Suppressor macrophage (primary cell): ENCODE measurements at places on chromosomes 6 and 20.

DNA sequence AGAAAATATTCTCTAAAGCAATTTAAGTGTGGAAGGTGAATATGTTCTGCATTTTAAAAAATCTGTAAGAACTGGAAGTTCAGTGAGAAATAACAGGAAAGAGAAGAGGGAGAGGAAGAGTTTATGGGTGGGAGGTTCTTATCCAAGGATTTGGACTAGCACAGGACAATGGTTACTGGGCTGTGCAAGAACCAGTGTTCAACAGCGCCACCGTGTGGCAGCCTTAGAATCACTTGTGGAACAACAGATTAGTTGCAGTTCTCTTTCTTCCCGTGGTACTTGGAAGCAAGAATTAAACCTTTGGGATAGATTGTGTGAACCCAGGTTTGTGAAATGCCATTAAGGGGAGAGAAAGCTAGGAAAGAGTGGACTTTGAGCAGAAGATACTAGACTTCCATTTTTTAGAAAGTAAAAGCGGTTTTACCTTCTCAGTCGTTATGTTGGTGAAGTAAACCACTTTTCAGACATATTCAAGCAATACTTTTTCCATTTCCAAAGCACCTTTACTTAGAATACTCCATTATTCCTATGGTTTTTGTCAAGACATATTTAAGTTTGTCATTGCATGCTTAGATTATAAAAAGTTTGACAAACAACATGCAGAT, 436.7 kb downstream of the RNF144B start:
- peak; percentile 65 for DNase-seq

DNA sequence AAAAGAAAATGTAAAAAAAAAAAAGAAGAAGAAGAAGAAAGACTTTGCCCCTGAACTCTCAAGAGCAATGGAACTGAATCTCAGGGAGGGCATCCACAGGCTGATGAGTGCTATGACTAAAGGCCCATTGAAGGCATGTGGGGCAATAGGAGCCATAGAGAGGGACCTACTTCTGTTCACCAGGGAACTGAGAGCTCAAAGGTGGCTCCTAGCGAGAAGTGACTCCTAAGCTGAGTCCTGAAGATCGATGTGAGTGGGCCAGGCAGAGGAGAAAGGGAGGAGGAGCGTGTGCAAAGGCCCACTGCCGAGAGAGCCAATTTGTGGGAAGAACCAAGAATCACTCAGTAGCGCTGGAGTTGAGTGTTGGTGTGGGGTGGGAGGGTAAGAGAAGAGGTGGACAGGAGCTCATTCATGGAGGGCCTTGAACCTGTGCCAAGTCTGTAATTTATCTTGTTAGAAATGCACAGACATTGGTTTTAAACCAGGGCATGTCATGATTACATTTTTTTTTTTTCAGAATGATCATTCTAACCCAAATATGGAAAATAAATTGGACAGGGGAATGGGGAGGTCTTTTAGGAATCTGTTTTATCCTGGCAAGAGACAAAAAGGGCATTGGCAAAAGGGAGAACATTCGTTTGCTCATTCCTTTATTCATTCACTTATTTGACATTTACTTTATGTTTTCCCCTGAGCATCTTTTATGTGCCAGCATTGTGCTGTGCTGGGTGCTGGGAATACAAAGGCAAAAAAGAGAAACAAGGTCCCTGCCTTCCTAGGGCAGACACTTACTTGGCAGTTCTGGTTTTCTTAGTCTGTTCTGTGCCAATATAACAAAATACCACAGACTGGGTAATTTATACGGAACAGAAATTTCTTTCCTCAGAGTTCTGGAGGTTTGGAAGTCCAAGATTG, 67.4 kb upstream of the DSP start:
- no peak for DNase-seq

DNA sequence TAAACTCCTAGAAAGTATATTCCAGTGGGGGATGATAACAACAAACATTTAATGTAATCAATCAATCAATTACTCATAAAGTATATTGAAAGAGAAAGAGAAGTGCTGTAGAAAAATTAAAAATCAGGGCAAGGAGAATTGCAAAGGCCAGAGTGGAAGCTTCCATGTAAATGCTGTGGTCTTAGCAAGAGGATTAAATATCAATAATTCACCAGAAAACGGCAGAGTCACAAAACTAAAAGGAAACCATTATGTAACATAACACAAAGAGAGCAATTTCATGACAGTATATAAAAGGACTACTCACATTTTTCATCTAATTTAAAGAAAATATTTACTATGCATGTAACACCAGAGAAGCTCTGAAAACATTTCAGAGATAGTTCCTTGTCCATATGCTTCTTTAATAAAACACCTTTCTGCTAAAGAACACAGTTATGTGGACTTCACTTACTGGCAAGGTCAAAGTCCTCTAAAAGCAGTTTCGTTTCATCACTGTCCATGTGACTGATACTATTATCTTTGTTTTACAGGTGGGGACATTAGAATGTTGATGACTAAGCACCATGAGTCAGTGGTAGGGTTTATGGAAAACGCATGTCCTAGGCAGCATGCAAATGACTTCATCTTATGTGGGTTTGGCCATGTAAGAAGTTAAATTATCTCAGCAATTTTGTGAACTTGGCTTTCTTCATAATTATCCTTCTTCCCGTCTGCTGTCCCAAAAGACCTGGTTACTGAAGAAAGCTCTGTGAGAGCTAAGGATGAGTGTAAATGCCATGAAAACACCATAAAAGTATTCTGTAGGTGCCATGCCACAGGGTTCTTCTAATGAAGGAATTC, 185.8 kb upstream of the TENT5A start:
- peak; percentile 14 for DNase-seq

DNA sequence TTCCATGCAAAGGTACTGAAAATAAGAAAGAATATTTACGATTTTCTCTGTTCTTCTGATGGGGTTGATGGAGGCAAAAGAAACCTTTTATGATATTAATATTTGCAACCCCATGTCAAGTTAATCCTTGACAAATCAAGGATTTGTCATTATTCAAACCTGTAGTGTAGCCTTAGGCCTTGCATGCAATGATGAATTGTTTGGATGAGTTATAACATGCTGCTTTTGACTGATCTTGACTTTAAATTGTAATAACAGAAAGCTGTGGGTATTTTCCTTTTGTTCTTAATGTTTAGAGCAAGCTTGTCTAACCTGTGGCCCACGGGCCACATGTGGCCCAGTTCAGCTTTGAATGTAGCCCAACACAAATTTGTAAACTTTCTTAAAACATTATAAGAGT, 13.0 kb upstream of the BAG2 start:
- no peak for DNase-seq

DNA sequence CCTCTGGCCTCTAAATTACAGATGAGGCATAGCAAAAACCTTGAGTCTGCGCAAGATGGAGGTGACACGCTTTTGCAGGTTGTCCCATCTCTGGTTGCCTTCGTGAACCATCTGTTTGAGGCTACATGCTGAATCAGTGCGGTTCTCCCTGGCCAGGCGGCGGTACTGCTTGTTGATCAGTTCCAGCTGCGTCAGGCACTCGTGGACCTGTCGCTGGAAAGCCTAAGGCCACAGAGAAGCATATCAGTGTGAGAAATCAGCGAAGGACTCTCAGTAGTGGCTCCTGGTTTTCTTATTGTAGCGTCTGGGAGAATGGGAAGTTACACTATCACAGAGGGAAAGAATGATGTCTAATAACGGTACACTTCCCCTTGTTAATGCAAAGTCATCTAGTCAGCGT, 344.4 kb downstream of the ESR1 start:
- peak; percentile 37 for DNase-seq

- no peak for DNase-seq
Measured at GRCh38 chr6:32151863-32152768, at the start of gene PRRT1. Gene PRRT1 (minus strand): TSS chr6:32151939. CDS start chr6:32151827, 112 bp downstream.

GRCh38 chr6:28789553-28790083, 134.2 kb downstream of the TRIM27 start:
- DNase-seq, result peak; percentile 28

DNA sequence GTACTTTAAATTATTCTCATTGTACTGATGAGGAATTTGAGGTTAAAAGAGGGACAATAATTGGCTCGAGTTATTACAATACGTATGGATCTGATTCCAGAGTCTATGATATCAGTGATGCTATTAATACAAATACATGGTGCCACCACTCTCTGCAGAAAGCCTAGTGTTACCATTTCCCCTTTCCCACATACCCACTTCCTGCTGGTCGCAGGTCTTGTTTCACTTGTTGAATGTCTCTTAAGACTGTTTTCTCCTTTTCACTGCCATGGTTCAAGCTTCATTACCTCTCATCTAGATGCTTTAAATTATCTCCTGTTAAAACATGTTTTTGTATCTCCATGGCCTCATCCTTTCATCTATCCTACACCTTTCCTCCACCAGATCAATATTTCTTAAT, 62.0 kb downstream of the FHL5 start:
- DNase-seq, result peak; percentile 4

- DNase-seq, result no peak
Measured at GRCh38 chr20:47789081-47789763, 3.9 kb upstream of the SULF2 start.

DNA sequence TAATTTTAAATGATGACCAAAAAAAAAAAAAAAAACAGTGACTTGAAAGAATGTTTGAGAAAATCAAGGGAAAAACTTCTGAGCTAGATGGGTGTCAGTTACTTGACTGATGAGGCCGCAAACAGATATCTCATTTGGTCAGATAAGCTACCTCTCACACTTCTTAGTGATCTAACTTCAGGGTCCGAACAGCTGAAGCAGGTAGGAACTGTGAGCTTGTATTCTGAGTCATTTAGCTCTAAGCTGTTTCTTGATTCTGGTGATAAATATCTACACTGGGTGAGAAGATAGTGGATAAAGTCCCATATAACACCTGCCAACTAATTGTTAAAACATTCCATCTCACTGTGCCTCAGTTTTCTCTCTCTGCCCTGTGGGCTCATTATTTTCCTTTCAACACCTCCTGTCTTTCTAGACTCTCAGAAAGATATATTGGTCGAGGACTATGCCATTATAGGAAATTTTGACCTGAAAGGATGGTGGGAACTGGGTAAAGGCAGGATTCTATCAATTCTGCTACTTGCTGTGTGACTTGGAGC, 7.7 kb downstream of the KIF3B start:
- DNase-seq, result no peak

GRCh38 chr20:32190616-32191415, 16.7 kb downstream of the PLAGL2 start:
- no peak for DNase-seq

- no peak for DNase-seq
Measured at GRCh38 chr6:129069006-129069405, 186.1 kb downstream of the LAMA2 start.

GRCh38 chr6:92688342-92688741, 731.0 kb downstream of the EPHA7 start:
- DNase-seq, result peak; percentile 88

DNA sequence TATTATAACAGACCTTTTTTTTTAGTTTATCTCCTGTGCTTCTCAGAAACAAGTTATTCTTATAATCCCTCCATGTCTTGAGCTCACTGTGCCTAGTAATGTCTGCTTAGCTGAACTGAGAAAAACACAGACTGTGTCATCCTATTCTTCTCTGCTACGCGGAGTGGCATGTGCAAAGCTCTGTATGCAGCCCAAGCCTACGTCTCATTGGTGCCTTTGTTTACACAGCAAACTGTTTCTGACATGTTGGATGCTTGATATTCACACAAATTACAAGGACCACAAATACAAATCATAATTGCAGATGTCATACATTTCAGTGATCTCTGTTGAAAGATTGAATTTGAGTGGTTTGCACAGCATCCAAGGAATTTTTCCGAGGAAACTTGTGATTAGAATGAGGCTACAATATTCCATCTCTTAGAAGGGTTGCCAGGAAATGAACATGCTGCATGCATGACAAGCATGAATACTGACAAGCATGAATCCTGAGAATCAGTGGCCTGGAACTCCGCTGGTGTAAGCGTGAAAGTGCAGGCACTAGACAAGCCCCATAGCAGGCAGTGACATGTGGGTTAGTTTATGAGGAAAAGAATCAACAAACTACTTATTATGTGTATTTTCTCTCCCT, 128.4 kb upstream of the SGK1 start:
- DNase-seq, result no peak

GRCh38 chr6:144053601-144054000, 41.8 kb downstream of the SF3B5 start:
- DNase-seq, result no peak

GRCh38 chr6:151096691-151097606, 142.8 kb upstream of the AKAP12 start:
- DNase-seq, result no peak

- no peak for DNase-seq
Measured at GRCh38 chr20:21517566-21518277, 3.9 kb upstream of the NKX2-2 start.

- no peak for DNase-seq
Measured at GRCh38 chr6:107806691-107807090, 17.4 kb downstream of the SCML4 start.

GRCh38 chr6:129704708-129705107, 5.3 kb downstream of the ARHGAP18 start:
- no peak for DNase-seq

DNA sequence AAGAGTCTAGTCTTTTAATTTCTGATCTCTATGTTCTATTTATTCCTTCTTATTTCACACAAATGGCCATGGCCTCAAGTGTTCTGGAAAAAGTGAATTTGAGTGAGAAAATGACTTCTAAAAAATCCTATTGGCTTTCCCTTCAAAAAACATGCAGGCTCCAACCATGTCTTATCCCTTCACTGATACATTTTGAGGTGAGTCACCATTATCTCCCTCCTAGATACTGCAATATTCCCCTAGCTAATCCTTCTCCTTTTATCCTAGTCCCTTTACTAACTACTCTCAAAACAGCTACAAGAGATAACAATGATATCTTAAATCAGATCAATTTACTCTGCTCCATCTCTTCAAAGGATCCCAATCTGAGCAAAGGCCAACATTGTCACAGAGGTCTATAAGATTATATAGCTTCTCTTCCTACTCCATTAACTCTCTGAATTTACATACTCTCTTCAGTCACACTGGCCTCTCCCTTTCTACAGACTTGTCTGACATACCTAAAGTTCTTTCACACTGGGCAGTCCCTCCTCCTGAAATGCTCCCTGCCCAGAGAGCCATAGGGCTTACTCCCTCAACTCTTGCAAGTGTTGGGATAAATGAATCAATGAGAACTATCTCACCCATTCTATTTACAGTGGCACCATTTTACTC, 129.2 kb downstream of the TENT5A start:
- DNase-seq, result no peak

DNA sequence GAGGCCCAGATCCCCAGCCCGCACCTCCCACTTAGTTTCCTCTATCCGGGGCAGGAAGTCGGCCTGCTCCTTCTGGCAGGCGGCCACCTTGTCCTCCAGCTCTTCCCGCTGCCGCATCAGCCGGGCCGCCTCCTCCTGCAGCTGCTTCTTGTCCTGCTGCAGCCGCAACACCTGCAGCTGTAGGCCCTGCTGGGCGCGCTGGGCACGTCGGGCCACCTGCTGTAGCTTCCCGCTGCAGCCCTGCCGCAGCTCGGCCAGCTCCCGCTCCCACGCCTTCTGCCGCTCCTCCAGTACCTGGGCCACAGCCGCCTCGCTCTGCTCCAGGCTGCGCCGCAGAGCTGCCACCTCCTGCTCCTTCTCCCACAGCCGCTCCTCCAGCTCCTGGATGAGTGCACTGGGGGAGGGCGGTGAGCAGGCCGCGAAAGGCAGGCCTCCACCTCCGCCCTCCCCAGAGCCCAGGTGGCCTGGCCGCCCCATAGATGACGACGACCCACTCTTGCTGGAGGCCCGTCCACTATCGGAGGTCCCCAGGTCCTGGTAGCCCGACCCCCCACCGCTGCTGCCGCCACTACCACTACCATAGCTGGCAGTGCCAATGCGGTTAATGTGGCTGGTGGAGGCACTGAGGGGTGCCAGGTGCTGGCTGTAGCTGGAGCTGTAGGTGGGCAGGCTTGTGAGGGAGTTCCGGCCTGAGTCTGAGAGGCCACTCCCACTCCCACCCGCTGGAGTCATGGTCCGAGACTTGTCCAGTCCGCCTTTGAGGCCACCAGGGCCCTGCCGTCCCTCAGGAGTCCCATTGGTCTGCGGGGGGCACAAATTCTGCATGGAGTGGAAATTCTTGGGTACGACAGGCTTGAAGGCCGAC, 6.0 kb upstream of the FASTKD5 start:
- DNase-seq, result peak; percentile 54
